ENCODE measurements at places on chromosomes 1 and 21.

- no peak for DNase-seq
- no peak overlapping the region for H3K4me3 ChIP-seq
- H3K36me3 ChIP-seq, result no peaks in the 10 kb centered on the region
- no peak overlapping the region for H3K27ac ChIP-seq
- H3K27me3 ChIP-seq, result no peaks in the 10 kb centered on the region
Observed at GRCh38 chr1:100703716-100704115, 15.8 kb upstream of the VCAM1 start.

- peaks cover 13% of the 10 kb centered on the region for H3K4me1 ChIP-seq
- H3K27ac ChIP-seq, result no peak overlapping the region
- no peak overlapping the region for H3K4me3 ChIP-seq
- no peaks in the 10 kb centered on the region for H3K27me3 ChIP-seq
Observed at GRCh38 chr1:167555971-167556714, 2.6 kb upstream of the CREG1 start.

- H3K27me3 ChIP-seq, result no peaks in the 10 kb centered on the region
- H3K27ac ChIP-seq, result no peak overlapping the region
- H3K4me1 ChIP-seq, result peaks cover 27% of the 10 kb centered on the region
- DNase-seq, result no peak
- no peak overlapping the region for H3K4me3 ChIP-seq
Observed at GRCh38 chr1:156908541-156908940, 11.9 kb upstream of the LRRC71 start.

DNA sequence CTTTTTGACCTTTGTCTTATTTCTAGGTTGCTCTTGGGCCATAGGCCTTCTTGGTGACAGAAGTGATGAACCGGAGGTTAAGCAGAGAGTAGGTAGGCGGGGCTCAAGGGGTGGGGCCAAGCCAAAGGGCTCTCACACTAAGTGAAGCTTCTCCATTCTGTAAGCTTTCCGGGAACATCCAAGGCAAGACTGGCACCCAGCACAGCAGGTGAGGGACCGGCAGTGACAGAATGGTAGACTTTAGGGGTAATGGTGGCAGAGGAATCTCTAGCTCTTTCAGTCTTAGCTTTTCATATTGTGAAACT is at the start of gene TNFAIP8L2:
Gene TNFAIP8L2, plus strand, starts transcription at position 135 of the 305 bp plus-strand sequence. CDS start 2,049 bp downstream, outside the sequence.
- no peak within 1 kb of the TSS for H3K4me3 ChIP-seq
- no peaks in the 10 kb centered on the region for H3K36me3 ChIP-seq
- no peak for DNase-seq
- H3K27me3 ChIP-seq, result no peaks in the 10 kb centered on the region
- peaks cover 4% of the 10 kb centered on the region for H3K4me1 ChIP-seq
- no peak within 1 kb of the TSS for H3K27ac ChIP-seq

DNA sequence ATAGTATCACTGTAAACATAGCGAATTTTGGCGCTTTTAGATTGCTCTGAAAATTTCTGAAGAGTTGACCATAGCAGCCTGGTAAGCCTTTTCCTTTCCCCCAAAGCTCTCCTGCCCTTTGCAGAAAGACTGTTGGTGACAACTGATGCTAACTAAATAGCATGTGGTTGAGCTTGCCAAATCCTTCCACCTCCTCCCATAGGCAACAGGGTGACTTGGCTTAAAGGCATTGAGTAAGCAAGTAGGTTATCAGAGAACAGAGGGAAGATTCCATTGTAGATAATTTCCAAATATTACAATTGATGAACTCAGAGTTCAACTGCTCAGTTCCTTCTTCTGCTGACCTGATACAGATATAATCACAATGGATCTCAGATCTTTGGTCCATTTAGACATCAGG is 19.9 kb upstream of the HMGCL start:
- H3K4me3 ChIP-seq, result no peak overlapping the region
- H3K27me3 ChIP-seq, result no peaks in the 10 kb centered on the region
- no peak overlapping the region for H3K27ac ChIP-seq
- DNase-seq, result no peak
- no peaks in the 10 kb centered on the region for H3K36me3 ChIP-seq
- no peaks in the 10 kb centered on the region for H3K4me1 ChIP-seq

GRCh38 chr1:101000131-101000873 is 25.3 kb downstream of the DPH5 start:
- no peak overlapping the region for H3K27ac ChIP-seq
- no peak overlapping the region for H3K4me3 ChIP-seq
- H3K36me3 ChIP-seq, result no peaks in the 10 kb centered on the region
- H3K4me1 ChIP-seq, result no peaks in the 10 kb centered on the region

- no peak for DNase-seq
- no peak overlapping the region for H3K4me3 ChIP-seq
- no peaks in the 10 kb centered on the region for H3K4me1 ChIP-seq
- H3K27me3 ChIP-seq, result no peaks in the 10 kb centered on the region
- no peaks in the 10 kb centered on the region for H3K36me3 ChIP-seq
- no peak overlapping the region for H3K27ac ChIP-seq
Observed at GRCh38 chr1:208433086-208433485, 188.9 kb upstream of the PLXNA2 start.

GRCh38 chr1:1758692-1759455 is 19.4 kb downstream of the NADK start:
- peak; percentile 60 for DNase-seq
- no peaks in the 10 kb centered on the region for H3K27me3 ChIP-seq
- H3K4me3 ChIP-seq, result no peak overlapping the region
- H3K27ac ChIP-seq, result no peak overlapping the region
- H3K36me3 ChIP-seq, result no peaks in the 10 kb centered on the region
- peaks cover 7% of the 10 kb centered on the region for H3K4me1 ChIP-seq

- H3K4me3 ChIP-seq, result peak overlapping the region; percentile 94
- peak; percentile 56 for DNase-seq
- no peaks in the 10 kb centered on the region for H3K36me3 ChIP-seq
- peak overlapping the region; percentile 74 for H3K27ac ChIP-seq
- H3K4me1 ChIP-seq, result peaks cover 34% of the 10 kb centered on the region
Observed at GRCh38 chr1:225882694-225883615, 775 bp upstream of the TMEM63A start.

DNA sequence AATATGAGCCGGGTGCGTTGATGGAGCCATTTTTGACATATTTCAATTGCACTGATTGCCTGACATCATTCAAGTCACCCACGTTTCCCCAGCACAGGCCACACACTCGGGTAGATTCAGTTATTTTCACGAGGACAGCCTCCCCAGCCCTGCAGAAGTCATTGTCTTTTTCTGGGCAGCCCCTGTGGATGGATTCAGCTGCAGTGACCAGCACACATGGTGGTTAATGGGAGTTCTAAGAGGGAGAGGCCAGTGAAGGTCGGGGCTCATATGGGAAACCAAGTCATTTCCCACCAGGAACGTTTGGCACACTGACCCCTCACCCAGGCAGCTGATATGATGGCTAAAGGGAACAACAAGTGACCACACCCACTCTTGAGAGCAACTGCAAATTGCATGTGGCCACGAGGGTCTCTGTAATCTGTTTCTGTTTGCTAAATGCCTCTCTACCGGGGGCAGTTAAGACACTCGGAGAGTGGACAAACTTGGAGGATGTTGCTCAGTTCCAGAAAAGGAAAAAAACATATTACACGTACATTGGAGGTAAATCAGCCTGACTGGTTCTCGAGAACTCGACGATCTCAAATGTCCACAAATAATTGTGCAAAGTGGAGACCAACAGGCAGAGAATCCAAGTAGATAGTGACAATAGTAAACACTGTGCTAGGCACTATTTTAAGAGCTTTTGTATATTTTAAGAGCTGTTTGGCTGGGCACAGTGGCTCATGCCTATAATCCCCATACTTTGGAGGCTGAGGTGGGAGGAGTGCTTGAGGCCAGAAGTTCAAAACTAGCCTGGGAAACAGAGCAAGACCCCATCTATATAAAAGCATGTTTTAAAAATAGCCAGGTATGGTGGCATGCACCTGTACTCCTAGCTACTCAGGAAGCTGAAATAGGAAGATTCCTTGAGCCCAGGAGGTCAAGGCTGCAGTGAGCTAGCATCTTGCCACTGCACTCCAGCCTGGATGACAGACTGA is 167.2 kb upstream of the IRF2BP2 start:
- no peak overlapping the region for H3K4me3 ChIP-seq
- H3K27me3 ChIP-seq, result no peaks in the 10 kb centered on the region
- H3K36me3 ChIP-seq, result no peaks in the 10 kb centered on the region
- H3K4me1 ChIP-seq, result no peaks in the 10 kb centered on the region

DNA sequence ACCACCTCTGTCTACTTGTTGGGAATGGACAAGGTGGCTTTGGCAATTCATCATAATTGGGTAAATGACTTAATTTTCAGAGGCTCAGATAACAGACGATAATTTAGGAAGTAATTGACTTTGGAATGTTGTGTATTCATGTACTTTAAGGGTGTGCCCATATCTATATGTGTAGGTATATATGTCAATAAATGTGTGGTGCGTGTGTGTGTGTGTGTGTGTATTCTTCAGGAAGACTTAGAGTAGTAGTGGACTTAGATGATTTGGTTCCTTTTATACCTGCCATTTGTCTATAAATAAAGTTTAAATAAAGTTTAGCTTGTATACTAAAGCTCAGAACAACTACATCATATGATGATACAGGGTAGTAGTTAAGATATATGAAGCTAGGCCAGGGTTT is 20.0 kb upstream of the JUN start:
- no peak overlapping the region for H3K27ac ChIP-seq
- H3K36me3 ChIP-seq, result no peaks in the 10 kb centered on the region
- no peaks in the 10 kb centered on the region for H3K27me3 ChIP-seq
- no peak overlapping the region for H3K4me3 ChIP-seq
- H3K4me1 ChIP-seq, result no peaks in the 10 kb centered on the region

DNA sequence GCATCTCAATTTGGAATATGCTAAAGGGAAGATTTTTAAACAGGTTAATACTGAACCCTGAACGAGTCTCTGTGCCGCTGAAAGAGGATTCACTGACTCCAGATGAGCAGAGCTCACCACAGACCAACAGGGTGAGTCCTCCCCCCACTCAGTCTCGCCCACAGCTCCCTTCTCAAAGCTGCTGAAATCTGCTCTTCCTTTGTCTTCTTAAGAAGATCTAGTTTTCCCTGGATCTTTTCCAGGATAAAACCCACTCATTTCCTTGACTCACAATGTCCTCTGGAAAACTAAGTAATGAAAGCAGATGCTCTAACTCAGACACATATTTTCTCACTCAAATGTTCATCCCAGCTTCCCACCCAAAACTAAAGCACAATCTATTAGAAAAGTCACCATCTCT is 447.0 kb upstream of the PKN2 start:
- no peaks in the 10 kb centered on the region for H3K36me3 ChIP-seq
- DNase-seq, result no peak
- H3K27me3 ChIP-seq, result no peaks in the 10 kb centered on the region
- no peak overlapping the region for H3K4me3 ChIP-seq
- H3K27ac ChIP-seq, result no peak overlapping the region
- H3K4me1 ChIP-seq, result no peaks in the 10 kb centered on the region

DNA sequence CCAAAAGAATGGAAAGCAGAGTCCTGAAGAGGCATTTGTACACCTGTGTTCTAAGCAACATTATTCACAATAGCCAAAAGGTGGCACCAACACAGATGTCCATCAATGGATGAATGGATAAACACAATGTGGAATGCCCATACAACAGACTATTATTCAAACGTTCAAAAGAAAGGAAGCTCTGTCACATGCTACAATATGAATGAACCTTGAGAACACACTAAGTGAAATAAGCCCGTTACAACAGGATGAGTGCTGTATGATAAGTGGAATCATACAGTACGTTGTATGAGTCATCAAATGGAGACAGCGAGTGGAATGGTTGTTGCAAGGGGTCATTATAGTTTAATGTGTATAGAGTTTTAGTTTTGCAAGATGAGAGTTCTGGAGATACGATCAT is 80.1 kb downstream of the SH3BGR start:
- H3K36me3 ChIP-seq, result no peaks in the 10 kb centered on the region
- no peaks in the 10 kb centered on the region for H3K27me3 ChIP-seq
- H3K4me3 ChIP-seq, result no peak overlapping the region
- DNase-seq, result no peak
- peaks cover 10% of the 10 kb centered on the region for H3K4me1 ChIP-seq

DNA sequence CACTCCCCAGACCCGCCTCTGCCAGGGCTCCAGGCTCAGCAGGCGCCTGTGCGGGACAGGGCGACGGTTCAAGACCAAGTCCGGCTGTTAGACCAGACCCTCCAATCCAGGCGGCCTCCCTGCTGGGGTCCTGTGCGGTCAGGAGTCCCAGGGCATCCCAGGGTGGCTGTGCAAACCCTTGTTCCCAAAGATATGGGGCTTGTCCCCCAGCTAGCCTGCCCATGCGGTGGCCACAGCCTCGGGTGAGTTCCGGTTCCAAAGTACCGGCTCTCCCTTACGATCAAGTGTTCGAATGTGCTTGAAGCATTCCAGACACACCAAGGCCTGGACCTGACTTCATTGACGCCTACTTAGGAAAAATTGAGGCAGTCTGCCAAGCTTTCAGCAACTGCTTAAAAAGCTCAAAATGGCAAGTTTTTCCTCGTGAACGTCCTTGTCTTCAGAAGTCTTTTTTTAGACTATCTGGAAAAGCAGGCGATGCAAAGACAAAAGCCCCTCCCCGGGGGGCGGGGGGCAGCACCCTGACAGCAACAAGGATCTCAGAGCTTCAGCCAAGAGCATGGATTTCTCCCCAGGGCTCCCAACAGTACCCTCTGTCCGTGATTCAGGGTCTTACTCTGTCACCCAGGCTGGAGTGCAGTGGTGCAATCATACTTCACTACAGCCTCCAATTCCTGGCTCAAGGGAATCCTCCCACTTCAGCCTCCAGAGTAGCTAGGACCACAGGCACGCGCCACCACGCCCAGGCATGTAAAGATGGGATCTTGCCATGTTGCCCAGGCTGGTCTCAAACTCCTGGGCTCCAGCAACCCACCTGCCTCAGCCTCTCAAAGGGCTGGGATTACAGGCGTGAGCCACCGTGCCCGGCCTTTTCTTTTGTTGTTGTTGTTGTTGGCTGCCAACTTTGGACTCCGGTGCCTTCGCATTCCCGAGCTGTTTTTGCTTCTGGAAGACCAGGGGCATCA is 2.3 kb downstream of the FAAP20 start:
- no peak overlapping the region for H3K4me3 ChIP-seq
- no peaks in the 10 kb centered on the region for H3K27me3 ChIP-seq

- H3K27me3 ChIP-seq, result no peaks in the 10 kb centered on the region
- no peaks in the 10 kb centered on the region for H3K4me1 ChIP-seq
- H3K27ac ChIP-seq, result no peak overlapping the region
- no peaks in the 10 kb centered on the region for H3K36me3 ChIP-seq
- no peak overlapping the region for H3K4me3 ChIP-seq
Observed at GRCh38 chr1:113917400-113918082, 11.6 kb upstream of the HIPK1 start.
